ENCODE measurements at places on chromosomes 13 and 19. TPM values are rescaled to one million over a fixed set of nuclear protein-coding genes. Genes with fewer than 3 reads are reported as not detected.

DNA sequence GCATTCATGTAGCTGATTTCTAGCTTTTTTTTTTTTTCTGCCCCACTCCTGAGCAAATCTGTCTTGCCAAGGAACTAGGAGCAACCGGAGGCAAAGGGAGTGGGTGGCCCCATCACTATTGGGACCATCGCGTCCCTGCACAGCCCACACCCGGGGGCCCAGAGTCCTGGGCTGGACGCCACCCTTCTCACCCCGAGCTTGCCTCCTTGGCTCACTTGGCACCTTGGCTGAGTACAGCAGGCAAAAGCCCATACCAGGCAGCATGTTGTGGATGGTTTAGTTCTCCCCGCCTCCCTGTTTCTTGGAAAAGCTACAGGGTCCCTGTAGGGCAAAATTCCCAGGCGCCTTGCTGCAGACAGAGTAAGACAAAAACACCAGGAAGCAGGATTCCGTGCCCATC lies 13.7 kb downstream of the SMIM24 start:
- DNase-seq, result no peak

ZNF571 gene
- total RNA-seq, result 3.1 TPM

DNA sequence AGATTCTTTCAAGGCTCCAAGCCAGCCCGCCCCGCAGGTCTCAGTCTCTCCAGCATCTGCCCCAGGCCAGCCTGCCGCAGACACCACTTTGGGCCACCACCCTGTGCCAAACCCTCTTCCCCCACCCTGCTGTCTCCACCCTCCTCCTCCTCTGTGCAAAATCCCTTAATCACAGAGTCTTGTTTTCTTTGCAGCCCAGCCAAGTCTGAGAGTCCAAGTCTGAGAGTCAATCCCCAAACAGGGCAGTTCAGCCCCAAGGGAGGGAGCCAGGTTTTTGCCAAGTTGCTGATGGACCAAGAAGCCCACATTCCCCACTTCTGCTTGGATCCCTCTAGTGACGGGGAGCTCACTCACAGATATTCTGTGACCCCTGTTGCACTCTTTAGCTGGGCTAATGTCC lies 3.1 kb downstream of the ADAMTS10 start:
- DNase-seq, result no peak

- DNase-seq, result peak; percentile 18
Observed at GRCh38 chr13:76879203-76879882, 6.9 kb downstream of the KCTD12 start.

LILRA2 gene
- total RNA-seq, result 13.6 TPM

RANBP3 gene
- 60.4 TPM for total RNA-seq

DNA sequence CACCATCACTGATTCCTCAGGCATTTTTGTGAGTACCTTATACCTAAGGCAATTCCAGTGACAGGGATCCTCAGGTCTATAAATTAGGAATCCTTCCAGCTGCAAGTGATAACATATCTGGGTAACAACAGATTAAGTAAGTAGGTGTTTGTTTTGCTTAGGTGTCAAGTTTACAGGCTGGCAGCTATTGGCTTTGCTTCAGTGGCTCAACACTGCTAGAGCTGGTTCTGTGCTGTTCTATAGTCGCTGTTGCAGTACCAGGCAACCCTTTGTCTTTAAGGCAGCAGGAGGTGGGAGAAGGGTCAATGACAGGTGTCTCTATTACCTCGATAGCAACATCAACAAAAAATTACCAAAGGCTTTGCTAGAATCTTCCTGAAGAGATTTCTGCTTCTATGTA lies 27.0 kb downstream of the SLC10A2 start:
- DNase-seq, result no peak

CDC42EP5 gene
- total RNA-seq, result 24.9 TPM

GRCh38 chr13:41463838-41464602 lies 6.7 kb downstream of the RGCC start:
- DNase-seq, result no peak

ONECUT3 gene
- total RNA-seq, result not detected

Data from lung (tissue), 17 donors.